ENCODE measurements at places on chromosomes 11 and 22.

DNA sequence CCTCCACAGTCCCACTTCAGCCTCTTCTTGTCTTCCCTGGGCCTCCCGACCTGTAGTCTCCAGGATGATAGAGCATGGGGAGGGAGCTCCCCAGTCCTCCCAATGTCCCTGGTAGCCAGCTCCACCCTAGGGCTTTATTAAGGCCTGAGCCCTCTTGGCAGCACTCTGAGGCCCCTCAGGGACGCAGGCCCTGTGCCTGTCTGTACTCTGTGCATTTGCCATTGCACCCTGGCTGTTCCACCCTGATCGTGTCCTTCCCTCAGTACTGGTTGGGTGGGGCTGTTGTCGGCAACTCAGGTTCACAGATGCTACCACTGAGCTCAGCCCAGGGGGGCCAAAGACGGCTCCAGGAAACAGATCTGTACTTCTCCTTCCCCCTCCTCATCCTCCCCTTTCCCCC is 7.2 kb downstream of the SSTR3 start:
- DNase-seq, result no peak

GRCh38 chr11:3044004-3044403 is 13.2 kb downstream of the CARS1 start:
- DNase-seq, result no peak

DNA sequence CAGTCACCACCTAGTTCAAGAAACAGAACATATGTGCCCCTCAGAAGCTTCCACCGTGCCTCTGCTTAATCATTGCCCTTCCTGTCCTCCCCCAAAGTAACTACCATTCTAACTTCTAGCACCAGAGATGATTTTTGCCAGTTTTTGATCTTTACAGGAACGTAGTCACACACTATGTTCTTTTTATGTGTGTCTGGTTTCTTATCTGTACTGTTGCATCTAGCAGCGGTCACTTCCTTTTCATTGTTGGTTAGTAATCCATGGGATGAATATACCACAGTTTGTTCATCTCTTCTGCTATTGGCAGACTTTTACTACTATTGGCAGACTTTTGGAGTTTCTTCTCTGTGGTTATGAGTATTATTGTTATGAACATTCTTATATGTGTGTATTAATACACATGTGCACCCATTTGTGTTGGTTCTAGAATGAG is 34.6 kb downstream of the SPECC1L start:
- no peak for DNase-seq

- no peak for DNase-seq
Observed at GRCh38 chr11:26297189-26297975, 34.5 kb upstream of the ANO3 start.

- DNase-seq, result no peak
Observed at GRCh38 chr22:49571326-49571725, 256.3 kb downstream of the BRD1 start.

GRCh38 chr22:43975041-43975440 is 19.8 kb downstream of the SAMM50 start:
- no peak for DNase-seq

Measured in cortex of kidney (tissue), 1 donor.